ENCODE measurements at places on chromosomes 2 and 18.
A peak's percentile ranks its signal among the peaks of the same experiment; 100 is the strongest.

- no peak for DNase-seq
These were observed 44.4 kb upstream of the LRRTM1 start for GRCh38 chr2:80348953-80349352.

DNA sequence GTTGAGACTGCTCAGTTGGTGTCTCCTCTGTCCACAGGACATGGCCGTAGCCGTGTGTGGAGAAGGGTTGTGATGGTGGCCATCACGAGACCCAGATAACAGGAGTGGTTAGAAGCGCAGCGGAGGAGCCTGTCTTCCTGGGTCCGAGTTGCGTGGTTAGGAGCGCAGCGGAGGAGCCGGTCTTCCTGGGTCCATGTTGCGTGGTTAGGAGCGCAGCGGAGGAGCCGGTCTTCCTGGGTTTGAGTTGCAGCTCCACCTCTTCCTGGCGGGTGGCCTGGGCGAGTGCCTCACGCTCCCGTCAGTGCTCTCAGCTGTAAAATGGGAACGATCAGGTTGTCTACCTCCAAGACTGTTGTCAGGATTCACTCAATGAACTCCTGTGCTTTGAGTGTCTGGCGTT, 176.2 kb downstream of the GBX2 start:
- no peak for DNase-seq

DNA sequence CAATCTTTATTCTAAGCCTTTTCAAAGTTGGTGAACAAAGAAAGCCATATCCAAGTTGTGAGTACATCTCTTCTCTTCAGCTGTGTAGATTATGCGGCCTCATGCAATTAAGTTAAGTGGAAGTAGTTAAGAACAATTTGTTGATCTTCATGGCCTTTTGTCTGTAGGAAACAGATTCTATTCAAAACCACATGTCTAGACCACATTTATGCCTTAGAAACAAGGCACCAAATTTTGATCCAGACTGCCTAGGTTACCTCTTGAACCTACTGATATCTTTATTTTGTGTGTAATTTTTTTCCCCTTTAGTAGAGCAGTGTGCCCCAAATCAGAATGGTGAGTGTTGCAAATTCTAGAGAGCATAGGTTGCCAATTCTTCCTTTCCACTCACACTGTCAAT, 101.6 kb upstream of the CERS6 start:
- no peak for DNase-seq

GRCh38 chr2:46331109-46331766, 34.0 kb downstream of the EPAS1 start:
- peak; percentile 51 for DNase-seq

- peak; percentile 24 for DNase-seq
These were observed 7.2 kb downstream of the NCL start for GRCh38 chr2:231457101-231457500.

DNA sequence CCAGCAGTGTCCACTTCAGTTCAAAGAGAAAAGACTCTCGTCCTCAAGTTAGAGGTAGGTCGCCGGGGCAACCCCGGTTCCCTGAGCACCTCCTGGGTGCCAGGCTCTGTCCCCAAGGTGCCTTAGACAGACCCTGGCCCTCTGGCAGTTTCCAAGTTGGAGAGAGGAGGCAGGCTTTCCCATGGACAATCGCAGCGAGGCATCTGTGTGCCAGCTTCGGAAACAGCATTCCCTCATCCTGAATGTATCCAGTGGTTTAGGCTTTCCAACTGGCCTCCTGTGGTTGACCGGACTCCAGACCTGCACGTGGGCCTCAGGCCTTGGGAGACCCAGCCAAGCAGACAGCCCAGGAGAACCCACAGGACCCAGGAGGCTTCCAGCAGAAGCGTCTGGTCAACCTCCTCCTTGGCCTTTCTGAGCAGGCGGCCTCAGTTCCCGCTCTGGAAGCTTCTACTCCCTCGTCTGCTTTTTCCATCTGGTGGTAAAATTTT, 70.3 kb downstream of the KCNF1 start:
- no peak for DNase-seq

DNA sequence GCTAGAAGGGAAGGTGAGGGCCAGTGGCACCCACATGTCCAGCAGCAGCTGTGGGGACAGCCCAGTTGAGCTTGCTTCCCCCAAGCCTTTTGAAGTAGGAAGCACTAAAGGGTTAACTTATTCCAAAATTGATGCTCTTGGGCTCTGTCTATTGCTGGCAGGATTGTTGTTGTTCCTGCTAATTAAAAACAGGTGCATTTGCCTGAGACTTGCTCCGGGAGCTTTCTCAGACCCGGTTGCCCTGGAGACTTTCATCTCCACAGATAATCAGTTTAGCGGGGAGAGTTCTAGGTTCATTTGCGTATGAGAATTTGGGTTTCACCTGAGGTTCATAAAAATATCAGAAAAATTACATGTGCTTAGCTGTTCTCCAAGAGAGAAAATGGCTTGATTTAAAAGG, 277.3 kb downstream of the LRATD1 start:
- DNase-seq = no peak

GRCh38 chr2:47697000-47697601, 85.8 kb upstream of the MSH6 start:
- DNase-seq = no peak

DNA sequence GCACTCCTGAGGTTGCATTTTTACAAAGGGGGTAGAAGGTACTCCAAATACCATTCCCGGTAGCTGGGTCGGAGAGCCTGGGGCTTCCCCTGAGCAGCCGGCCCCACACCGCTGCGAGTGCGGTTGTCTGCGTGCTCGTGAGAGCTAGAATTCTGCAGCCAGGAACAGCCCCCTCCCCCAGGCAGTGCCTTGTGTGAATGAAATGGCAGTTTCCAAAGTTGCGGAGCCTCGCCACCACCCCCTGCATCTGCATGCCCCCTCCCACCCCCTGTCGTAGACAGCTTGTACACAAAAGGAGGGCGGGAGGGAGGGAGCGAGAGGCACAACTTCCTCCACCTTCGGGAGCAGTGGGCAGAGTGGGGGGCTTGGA, 1.1 kb downstream of the MYCN start:
- no peak for DNase-seq
